ENCODE measurements at places on chromosomes 3 and 15.

- DNase-seq = no peak
Observed at GRCh38 chr15:77592758-77593157, 40.0 kb downstream of the LINGO1 start.

- DNase-seq = no peak
Observed at GRCh38 chr15:71899674-71900073, 89.3 kb downstream of the NR2E3 start.

DNA sequence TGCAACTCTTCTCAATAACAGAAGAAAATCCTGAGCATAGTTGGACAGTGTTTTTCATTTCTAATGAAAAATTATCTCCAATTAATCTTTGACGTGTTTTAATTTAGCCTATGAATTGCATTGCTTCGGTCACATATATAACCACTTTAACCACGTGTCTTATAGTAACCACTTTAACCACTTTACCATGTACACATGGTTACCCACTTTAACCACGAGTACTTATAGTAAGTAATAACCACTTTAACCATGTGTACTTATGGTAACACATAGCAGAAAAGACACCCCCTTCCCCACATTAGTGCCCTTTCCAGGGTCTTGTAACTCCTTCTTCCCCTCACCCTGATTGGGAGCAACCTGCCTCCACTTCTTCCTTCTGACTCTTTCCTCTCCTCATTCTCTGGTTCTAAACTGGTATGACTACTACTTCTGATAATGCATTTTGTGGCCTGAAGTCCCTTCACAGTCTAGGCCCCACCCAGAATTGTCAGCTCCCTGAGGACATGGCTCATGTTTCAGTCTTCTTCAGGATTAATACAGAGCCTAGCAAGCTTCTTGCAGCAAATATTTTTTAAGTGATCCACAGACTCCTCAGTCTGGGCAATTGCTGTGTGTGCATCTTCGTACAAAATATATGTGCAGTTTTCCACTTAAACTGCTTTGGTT is 25.0 kb downstream of the SLC7A14 start:
- DNase-seq = no peak

DNA sequence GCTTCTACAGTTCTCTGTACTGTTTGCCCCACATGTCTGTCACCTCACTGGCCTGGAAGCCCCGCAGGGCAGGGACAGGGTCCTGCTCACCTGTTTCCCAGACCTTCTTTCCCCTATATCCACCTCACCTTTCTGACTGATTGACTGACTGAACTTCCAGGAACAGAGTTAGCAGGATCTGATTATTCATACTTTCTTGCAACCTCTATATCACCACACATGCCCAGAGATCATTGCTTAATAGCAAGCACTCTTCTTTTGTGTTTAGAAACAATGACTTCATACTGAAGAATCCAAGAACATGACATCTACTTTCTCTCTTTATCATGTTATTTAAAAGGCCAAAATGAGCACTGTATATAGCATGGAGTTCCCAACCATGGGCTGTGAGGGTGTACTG is 18.0 kb upstream of the CLEC3B start:
- no peak for DNase-seq

DNA sequence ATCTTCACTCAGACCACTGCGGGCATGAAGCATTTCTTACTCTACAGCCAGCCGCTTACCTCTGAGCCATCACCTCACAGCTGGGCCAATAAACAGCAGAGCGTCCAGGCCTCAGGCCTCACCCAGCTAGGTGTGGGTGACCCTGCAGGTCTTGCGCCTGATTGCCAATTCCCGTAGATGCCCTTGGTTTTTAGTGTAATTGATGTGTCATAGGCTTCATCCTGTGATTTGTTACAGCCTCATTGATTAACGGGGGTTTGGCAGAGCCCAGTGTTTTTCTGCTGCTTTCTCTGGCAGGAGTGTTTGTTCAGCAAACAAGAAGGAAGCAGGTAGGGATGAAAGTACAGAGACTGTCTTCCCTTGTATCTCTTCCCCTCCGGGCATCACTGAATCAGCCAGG is 49.6 kb upstream of the BNIP2 start:
- no peak for DNase-seq

GRCh38 chr3:41574900-41575299 is 375.6 kb downstream of the CTNNB1 start:
- DNase-seq = no peak

- DNase-seq = no peak
Observed at GRCh38 chr3:101928890-101929289, 79.6 kb downstream of the NFKBIZ start.

- no peak for DNase-seq
Observed at GRCh38 chr15:95884276-95884675, 446.2 kb upstream of the NR2F2 start.

- peak; percentile 69 for DNase-seq
Observed at GRCh38 chr3:157201648-157202278, 41.8 kb upstream of the CCNL1 start.

DNA sequence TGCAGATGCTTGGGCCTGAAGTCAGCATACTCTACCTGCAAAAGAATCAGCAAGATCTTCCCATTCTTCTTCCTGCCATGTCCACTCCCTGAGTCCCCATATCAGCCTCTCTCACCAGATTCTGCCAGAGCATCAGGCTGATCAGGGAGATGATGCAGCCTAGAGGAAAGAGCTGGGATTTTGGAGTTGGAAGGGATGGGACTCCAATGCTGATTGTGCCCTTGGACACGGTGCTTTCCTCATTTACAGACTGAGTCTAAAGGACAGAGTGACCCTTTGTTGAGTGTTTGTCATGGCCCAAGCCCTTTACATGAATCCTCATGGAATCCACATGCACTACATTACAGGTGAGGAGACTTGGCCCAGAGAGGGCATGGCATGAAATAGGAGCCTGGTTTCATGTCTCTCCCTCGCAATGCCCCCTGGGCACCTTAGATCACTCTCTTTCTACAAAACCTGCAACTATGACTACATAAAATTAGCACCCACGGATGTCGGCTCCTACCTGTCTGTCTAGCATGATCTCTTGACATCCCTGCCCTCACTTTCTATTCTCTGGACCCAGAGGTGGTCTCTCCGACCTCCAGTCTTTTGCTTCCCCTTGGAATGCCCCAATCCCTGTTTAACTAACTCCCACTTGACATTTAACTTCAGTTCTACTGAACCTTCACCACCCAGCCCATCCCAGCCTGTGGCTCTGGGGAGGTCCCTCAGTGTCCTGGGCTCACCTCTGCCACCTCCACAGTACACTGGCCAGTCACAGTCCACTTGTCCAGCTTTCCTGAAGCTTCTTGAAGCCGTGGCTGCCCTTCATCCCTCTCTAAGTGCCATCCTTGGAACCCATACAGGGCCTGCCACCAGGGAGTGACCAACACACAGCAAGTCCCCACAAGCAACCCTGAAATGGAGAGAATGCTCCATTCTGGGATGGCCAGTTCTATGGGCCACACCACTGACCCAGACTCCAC is 173.5 kb downstream of the ABHD5 start:
- DNase-seq = no peak

DNA sequence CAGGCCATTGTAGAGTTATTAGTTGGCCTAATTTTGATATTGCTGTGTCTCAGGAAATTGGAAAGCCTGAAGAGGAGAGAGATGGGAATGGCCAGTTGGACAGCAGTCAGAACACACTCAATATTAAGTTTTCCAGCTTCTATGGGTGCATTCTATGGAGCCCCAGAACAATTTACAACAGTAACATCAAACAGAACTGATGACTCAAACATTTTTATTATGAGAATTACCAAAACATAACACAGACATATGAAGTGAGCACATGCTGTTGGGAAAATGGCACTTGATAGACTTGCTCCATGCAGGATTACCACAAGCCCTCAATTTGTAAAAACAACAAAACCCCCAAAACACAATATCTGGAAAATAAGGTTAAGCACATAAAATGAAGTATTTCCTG is 104.3 kb downstream of the GADL1 start:
- no peak for DNase-seq

GRCh38 chr3:6492306-6492705 is 368.6 kb upstream of the GRM7 start:
- DNase-seq = no peak

DNA sequence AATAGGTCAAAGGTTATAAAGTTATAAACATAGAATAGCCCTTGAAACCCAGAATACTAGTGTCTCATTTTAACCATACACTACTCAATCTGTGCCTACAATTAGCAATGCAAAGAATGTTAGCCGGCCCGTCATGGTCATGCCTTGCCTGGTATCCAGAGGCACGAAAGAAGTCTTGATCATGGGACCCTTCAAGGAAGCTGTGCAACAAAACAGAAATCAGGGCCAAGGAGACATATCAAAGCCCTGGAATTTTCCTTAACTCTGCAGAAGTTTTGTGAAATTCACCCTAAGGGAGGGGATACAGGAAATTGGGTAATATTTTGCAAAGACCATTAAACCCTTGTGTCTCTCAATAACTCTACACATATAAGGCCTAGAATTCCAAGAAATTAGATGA is 482.4 kb downstream of the ROBO1 start:
- DNase-seq = no peak

DNA sequence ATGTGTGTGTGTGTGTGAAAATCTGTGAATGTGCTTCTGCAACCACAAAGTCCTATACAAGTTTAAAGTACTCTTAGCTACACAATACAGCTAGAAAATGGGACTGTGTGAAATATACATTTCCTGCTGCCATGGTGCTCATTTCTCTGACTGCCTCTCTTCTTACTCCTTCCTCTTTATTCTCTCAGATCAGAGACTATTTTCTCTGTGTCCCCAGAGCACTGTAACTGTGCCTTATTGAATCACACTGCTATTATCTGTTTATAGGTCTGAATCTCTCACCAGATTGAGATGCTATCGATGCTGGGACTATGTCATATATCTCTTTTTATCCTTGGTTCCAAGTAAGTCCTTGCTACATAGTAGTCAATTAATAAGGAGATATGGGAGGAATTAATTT is 217.9 kb upstream of the SLCO3A1 start:
- no peak for DNase-seq

DNA sequence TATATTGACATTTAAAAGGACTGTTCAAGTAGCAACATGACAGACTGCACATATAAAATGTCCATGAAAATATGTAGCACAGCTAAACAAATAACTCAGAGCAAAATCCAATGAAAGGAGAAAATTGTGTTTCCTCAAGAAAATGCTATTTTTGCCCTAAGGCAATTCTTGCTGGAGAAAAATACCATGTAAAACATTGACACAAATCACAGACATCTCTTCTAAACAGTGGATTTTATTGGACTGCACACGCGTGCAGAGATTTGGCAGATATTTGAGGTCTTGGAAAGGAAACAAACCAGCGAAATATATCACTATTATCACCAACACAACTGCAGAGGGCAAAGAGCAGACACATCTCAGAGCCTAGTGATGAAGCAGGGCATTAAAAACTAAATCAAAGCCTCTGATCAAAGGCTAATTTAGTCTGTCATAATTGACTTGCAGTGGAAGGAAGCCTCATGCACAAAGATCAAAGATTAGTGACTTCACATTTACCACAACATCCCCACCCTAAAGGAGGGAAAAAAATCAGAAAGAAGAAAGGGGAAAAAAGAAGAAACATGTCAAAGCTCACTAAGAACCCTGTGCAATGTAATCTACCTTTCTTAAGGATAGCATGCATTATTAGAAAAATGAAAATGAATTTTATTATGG is 52.4 kb downstream of the CHL1 start:
- DNase-seq = no peak

- no peak for DNase-seq
Observed at GRCh38 chr3:194272221-194272620, 78.9 kb downstream of the CPN2 start.

DNA sequence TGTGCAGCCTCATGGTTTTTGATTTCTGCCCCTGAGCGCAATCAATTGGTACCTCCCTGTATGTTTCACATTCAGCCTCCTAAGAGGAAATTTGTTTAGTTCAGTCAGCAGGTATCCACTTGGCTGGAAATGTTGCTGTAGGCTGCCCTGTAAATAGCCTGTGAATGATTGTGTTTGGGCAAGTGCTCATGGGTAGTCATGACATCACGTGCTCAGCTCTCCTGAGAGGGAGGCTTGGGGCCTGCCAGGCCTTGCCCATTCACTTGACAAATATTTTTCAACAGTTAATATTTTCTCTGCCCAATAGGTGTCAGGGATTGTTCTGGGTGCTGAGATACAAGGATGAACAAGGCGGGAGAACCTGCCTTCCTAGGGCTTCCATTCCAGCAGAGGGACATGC is 13.3 kb downstream of the HRH1 start:
- no peak for DNase-seq

DNA sequence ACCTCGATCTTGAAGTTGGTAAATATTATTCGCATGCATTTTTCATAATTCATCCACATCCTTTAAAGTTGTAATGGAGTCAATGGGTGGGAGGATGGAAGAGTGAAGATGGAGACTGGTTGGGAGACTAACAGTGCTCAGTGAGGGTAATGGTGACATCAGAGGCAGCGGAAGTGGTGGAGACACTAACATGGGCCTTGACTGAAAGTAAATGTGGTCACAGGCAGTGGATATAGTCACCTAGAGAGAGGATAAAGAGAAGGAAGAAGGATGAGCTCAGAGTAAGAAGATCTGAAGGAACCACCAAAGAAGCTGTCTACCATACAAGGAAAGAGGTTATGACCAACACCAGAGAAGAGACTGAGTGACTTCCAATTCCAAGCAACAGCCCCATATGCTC is 281.6 kb upstream of the STT3B start:
- no peak for DNase-seq

DNA sequence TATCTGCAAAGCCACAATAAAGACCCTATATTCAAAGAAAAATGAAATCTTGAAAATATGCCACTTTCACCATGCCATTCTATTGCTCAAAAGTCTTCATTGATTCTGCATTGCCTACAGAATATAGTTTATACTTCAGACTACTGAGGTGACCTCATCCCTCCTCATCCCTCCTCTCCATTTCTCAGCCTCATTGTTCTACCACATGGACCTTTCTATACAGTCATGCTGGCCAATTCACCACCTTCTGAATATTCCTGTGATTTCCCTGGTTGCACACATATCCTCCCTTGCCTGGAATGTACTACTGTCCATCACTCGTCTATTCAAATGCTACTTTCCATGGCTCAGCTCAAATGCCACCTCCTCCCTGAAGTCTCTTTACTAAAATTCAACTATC is 3.5 kb upstream of the COL8A1 start:
- DNase-seq = no peak

GRCh38 chr3:67712259-67712658 is 57.8 kb upstream of the SUCLG2 start:
- no peak for DNase-seq

GRCh38 chr3:1808590-1808989 is 290.1 kb upstream of the CNTN4 start:
- DNase-seq = no peak

GRCh38 chr3:2822611-2823010 is 287.6 kb downstream of the IL5RA start:
- no peak for DNase-seq

- DNase-seq = no peak
Observed at GRCh38 chr15:82923744-82924143, 28.8 kb downstream of the HOMER2 start.
